ENCODE measurements at places on chromosomes 5 and 9. TPM values are rescaled to one million over a fixed set of nuclear protein-coding genes. Genes with fewer than 3 reads are reported as not detected.
A peak's percentile ranks its signal among the peaks of the same experiment; 100 is the strongest.

DNA sequence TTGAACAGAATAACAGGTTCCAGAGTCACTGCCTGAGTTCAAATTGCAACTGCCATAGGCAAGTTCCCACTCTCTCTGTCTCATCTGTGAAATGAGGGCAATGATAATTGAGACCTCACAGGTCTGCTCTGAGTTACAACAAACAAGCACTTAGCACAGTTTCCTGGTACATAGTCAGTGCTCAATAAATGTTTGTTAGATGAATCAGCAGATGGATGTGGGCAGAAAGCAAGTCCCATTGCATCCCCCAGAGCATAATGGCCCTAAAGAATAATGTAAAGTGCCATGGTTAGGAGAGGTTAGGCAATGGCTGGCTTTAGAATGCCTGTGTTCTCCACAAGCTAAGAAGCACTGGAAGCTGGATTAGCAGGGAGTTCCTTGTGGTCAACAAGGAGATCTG is 136.5 kb upstream of the LARP1 start:
- peaks cover 2% of the 10 kb centered on the region for H3K27me3 ChIP-seq
- no peaks in the 10 kb centered on the region for H3K36me3 ChIP-seq
- H3K4me3 ChIP-seq = no peak overlapping the region
- H3K4me1 ChIP-seq = no peaks in the 10 kb centered on the region
- no peak for DNase-seq

The IL31RA gene
- not detected for total RNA-seq

- H3K27me3 ChIP-seq = peaks cover 5% of the 10 kb centered on the region
- no peak for DNase-seq
- H3K27ac ChIP-seq = no peak overlapping the region
- peaks cover 2% of the 10 kb centered on the region for H3K4me1 ChIP-seq
Measured at GRCh38 chr9:88530051-88530450, 4.9 kb upstream of the NXNL2 start.

DNA sequence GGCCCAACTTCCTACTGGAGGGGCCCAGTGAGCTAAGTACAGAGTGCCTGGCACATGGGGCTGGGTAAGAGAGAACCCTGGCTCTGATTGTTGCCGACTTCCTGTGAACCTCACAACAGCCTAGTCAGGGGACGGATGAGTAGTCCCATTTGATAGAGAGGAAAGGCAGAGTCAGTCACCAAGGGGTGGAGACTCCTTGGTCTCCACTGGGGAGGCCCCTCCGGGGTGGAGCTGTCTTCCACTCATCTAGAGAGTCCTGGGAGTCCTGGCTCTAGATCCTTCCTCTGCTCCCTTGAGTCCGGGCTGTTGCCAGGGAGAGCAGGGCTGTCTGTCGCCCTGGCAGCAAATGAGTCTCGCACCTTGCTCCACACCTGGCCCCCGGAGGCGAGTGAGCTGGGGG is 8.0 kb downstream of the GRK6 start:
- peak overlapping the region; percentile 12 for H3K27ac ChIP-seq
- peaks cover 81% of the 10 kb centered on the region for H3K36me3 ChIP-seq
- peak; percentile 71 for DNase-seq
- H3K27me3 ChIP-seq = no peaks in the 10 kb centered on the region
- H3K4me1 ChIP-seq = peaks cover 84% of the 10 kb centered on the region
- H3K4me3 ChIP-seq = no peak overlapping the region

DNA sequence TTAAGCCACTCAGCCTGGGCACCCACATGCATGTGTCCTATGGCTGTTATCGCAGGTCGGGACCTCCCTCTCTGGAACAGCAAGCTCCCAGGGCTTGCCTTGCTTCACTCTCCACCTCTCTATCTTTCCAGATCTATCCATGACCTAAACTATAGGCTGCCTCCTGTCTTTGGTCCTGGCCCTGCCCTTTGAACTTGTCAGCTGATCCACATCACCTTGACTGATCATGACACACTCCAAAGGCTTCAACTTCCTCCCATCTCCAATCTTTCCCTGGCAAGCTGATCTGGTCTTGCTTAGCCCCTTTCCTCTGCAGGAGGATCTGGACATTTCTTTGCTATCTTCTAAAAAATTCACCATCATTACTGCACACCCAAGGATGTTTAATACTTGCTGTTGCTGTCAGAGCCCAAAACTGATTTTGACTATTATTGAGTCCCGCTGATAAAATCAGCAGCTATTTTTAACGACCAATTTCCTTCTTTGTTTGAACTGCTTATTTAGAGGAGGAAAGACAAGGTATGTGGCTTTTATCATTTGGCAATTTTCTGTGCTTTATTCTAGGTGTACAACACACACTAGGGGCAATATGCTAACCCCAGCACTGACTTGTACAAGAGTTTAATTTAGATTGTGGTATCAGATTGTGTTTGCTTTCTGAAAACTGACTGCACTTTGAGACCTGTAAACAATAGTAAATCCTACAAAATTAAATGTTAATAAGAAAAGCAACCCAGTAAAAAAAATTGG is 33.5 kb downstream of the CARTPT start:
- no peaks in the 10 kb centered on the region for H3K4me1 ChIP-seq
- no peak for DNase-seq
- H3K27me3 ChIP-seq = no peaks in the 10 kb centered on the region
- H3K36me3 ChIP-seq = no peaks in the 10 kb centered on the region
- no peak overlapping the region for H3K27ac ChIP-seq

The DBH gene
- not detected for total RNA-seq

GRCh38 chr5:98425640-98426039 is 347.8 kb upstream of the RGMB start:
- H3K36me3 ChIP-seq = no peaks in the 10 kb centered on the region
- H3K4me3 ChIP-seq = no peak overlapping the region
- no peaks in the 10 kb centered on the region for H3K4me1 ChIP-seq
- no peak for DNase-seq

The AK8 gene
- total RNA-seq = 0.21 TPM

DNA sequence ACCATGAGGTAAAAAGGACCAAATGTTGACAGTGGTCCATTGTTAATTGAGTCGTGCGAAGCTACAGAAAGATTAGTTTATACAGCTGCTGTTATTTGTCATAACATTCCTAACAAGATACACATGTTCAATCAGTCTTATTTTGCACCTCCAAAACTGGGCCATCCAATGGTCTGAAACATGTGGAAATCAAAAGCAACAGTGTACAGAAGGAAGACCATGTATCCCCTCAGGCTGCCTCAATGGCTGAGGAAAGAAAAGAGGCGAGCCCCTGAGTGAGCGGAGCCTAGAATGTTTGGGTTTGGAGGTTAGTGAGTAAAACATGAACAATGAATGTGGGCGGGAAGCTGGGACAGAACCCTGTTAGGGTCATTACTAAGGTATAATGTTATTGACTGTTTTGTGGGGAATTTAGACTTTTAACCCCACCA is 35.6 kb downstream of the NFIB start:
- no peak for DNase-seq
- H3K27me3 ChIP-seq = peaks cover 3% of the 10 kb centered on the region
- no peaks in the 10 kb centered on the region for H3K4me1 ChIP-seq
- H3K27ac ChIP-seq = no peak overlapping the region

The PTGER4 gene
- total RNA-seq = 112 TPM

DNA sequence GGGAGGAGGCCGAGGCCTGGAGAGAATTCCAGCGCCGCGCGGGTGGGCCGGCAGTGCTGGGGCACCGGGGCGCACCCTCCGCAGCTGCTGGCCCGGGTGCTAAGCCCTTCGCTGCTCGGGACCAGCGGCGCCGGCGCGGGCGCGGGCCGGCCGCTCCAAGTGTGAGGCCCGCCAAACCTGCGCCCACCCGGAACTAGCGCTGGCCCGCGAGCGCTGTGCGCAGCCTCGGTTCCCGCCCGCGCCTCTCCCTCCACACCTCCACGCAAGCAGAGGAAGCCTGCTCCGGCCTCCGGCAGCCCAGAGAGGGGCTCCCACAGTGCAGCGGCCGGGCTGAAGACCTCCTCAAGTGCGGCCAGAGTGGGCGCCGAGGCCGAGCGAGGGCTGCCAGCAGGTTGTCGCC is 7.7 kb upstream of the SRFBP1 start:
- peaks cover 3% of the 10 kb centered on the region for H3K27me3 ChIP-seq
- H3K27ac ChIP-seq = no peak overlapping the region
- H3K36me3 ChIP-seq = no peaks in the 10 kb centered on the region

The REEP2 gene
- 0.66 TPM for total RNA-seq

The CCDC171 gene
- 2.6 TPM for total RNA-seq

- no peaks in the 10 kb centered on the region for H3K36me3 ChIP-seq
- H3K4me1 ChIP-seq = peaks cover 20% of the 10 kb centered on the region
- peaks cover 44% of the 10 kb centered on the region for H3K27me3 ChIP-seq
- H3K4me3 ChIP-seq = no peak overlapping the region
Measured at GRCh38 chr5:113487416-113487780, 855 bp downstream of the MCC start.

The TAF11L10 gene
- not detected for total RNA-seq

DNA sequence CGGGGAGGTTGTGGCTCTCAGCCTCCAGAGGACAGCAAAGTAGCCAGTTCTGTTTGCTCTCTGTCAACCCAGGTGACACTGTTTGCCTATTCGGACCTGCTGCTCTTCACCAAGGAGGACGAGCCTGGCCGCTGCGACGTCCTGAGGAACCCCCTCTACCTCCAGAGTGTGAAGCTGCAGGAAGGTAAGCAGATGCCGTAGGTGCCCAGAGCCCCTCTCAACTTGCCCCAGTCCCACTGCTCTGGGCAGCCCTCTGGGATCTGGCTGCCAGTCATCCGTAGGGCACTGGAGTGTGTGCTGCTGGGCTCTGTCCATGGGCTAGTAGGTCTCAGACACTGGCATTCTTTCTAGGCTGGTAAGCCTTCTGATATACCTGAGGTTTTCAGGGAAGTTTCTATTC is 59.3 kb downstream of the RGS3 start:
- DNase-seq = no peak
- peak overlapping the region; percentile 26 for H3K4me3 ChIP-seq
- H3K36me3 ChIP-seq = peaks cover 41% of the 10 kb centered on the region

- no peaks in the 10 kb centered on the region for H3K27me3 ChIP-seq
- no peaks in the 10 kb centered on the region for H3K4me1 ChIP-seq
- DNase-seq = no peak
- no peaks in the 10 kb centered on the region for H3K36me3 ChIP-seq
- no peak overlapping the region for H3K27ac ChIP-seq
Measured at GRCh38 chr5:136012041-136012804, 16.6 kb upstream of the TGFBI start.

The PRKACG gene
- total RNA-seq = not detected

DNA sequence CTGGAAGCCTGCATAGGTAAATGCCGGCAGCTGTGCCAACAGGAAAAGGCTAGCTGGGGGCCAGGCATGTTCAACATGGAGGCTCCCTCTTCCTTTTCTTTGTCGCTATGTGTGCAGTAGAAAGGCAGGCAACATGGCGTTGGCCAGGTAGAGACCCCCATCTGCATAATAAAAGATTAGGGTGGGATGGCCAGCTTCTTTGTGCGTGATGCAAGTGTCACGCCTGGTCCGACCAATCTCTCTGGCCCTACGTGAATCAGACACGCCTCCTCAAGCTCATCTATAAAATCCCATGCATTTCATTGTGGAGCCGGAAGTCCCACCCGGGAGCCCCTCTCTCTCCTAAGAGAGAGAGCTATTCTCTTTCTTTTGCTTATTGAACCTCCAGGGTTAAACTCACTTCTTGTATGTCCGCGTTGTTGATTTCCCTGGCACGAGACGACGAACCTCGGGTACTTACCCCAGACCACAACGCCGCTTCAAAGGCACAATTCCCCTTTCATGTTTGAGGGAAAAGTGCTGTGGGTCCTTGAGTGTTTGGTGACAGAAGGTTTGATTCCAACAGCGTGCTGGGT is 25.0 kb upstream of the C5orf47 start:
- no peaks in the 10 kb centered on the region for H3K4me1 ChIP-seq
- H3K4me3 ChIP-seq = no peak overlapping the region
- peak; percentile 70 for DNase-seq
- no peaks in the 10 kb centered on the region for H3K27me3 ChIP-seq

- no peaks in the 10 kb centered on the region for H3K4me1 ChIP-seq
- H3K4me3 ChIP-seq = no peak overlapping the region
- DNase-seq = no peak
- H3K36me3 ChIP-seq = no peaks in the 10 kb centered on the region
Measured at GRCh38 chr5:152271420-152271819, 133.7 kb downstream of the NMUR2 start.

DNA sequence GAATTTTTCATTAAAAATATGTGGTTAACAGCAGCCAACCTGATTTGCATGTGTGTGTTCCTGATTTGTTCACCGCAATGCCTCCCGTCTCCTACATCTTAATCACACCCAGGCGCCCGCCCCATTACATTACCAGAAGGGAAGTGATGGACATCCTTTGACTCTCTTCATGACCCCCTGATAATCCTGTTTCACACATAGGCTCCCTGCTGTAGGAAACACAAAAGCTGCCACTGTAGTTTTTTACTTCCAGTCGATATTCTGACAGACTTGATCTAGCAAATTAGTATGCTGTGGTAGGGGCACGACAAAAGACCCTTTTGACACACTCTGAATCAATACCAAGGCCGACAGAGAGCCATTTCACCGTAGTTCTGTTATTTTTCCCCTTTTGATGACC is 287.8 kb upstream of the ISL1 start:
- H3K36me3 ChIP-seq = no peaks in the 10 kb centered on the region
- H3K4me1 ChIP-seq = no peaks in the 10 kb centered on the region
- no peak overlapping the region for H3K4me3 ChIP-seq

The HMCN2 gene
- total RNA-seq = not detected

DNA sequence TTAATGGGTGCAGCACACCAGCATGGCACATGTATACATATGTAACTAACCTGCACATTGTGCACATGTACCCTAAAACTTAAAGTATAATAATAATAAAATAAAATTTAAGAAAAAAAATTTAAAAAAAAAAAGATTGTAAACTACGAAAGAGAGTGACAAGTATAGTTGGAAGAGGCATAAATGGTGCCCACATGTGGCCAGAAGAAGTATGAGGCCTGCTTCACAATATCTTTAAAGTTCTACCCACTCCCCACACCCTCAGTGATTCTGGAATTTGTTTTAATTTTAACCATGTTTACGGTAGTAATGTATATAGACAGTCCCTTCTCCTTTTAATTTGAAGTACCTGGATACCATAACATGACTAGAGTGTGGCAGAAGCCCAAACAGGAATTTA is 172.7 kb downstream of the CHSY3 start:
- H3K36me3 ChIP-seq = no peaks in the 10 kb centered on the region
- H3K27ac ChIP-seq = no peak overlapping the region
- H3K4me3 ChIP-seq = no peak overlapping the region
- H3K4me1 ChIP-seq = no peaks in the 10 kb centered on the region

- H3K27me3 ChIP-seq = no peaks in the 10 kb centered on the region
- H3K36me3 ChIP-seq = no peaks in the 10 kb centered on the region
- DNase-seq = no peak
- no peaks in the 10 kb centered on the region for H3K4me1 ChIP-seq
- H3K27ac ChIP-seq = no peak overlapping the region
- H3K4me3 ChIP-seq = no peak overlapping the region
Measured at GRCh38 chr9:118094387-118094786, 390.2 kb downstream of the TLR4 start.

The ABCA1 gene
- total RNA-seq = 1.9 TPM

The FOXI1 gene
- not detected for total RNA-seq

- no peaks in the 10 kb centered on the region for H3K36me3 ChIP-seq
- no peak overlapping the region for H3K27ac ChIP-seq
- H3K27me3 ChIP-seq = no peaks in the 10 kb centered on the region
- peaks cover 26% of the 10 kb centered on the region for H3K4me1 ChIP-seq
- no peak for DNase-seq
Measured at GRCh38 chr5:55063220-55063863, 39.1 kb upstream of the GZMA start.

Data from natural killer cell (primary cell).